ENCODE measurements at places on chromosomes 1 and 21.

GRCh38 chr1:166390366-166391033, 223.7 kb upstream of the FAM78B start:
- no peak for DNase-seq

GRCh38 chr1:211736351-211736915, 61.0 kb upstream of the NEK2 start:
- DNase-seq = no peak

DNA sequence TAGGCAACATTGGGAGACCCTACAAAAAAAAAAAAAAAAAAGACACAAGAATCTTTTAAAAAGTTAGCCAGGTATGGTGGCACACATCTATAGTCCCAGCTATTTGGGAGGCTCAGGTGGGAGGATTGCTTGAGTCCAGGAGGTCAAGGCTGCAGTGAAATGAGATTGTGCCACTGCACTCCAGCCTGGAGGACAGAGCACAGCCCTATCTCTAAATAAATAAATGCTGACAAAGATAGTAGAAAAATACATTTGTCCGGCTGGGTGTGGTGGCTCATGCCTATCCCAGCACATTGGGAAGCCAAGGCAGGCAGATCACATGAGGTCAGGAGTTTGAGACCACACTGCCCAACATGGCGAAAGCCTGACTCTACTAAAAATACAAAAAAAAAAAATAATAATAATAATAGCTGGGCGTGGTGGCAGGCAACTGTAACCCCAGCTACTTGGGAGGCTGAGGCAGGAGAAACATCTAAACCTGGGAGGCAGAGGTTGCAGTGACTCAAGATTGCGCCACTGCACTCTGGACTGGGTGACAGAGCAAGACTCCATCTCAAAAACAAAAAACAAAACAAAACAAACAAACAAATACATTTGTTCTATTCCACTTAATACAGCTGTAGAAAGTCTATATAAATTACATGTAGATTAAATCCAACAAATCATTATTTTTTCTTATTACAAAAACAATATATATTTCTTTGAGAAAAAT, 48.5 kb downstream of the PHACTR4 start:
- DNase-seq = no peak

DNA sequence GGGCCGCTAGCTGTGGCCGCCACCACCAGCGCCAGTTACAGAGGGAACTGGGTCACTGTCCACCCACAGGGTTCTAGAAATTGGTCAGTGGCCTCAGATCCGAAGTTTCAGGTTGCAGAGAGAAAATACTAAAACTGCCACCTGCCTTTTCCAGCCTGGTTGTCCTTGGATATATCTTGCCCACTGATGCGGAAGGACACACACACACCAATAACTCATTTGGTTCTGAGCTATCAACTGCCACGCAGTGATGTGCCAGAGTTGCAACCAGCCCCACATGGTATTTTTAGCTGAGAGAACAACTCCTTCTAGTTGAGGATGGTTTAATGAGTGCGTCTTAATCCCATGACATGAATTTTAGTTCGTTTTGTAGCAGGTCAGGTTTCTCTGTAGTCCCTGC, 68.1 kb downstream of the SH3BGR start:
- no peak for DNase-seq

- no peak for DNase-seq
Observed at GRCh38 chr1:64980745-64981600, 14.6 kb upstream of the JAK1 start.

- DNase-seq = no peak
Observed at GRCh38 chr1:208654241-208654640, 410.1 kb upstream of the PLXNA2 start.

GRCh38 chr1:213772128-213773063, 215.4 kb upstream of the PROX1 start:
- no peak for DNase-seq
